ENCODE measurements at places on chromosomes 2 and 18. TPM values are rescaled to one million over a fixed set of nuclear protein-coding genes. Genes with fewer than 3 reads are reported as not detected.

DNA sequence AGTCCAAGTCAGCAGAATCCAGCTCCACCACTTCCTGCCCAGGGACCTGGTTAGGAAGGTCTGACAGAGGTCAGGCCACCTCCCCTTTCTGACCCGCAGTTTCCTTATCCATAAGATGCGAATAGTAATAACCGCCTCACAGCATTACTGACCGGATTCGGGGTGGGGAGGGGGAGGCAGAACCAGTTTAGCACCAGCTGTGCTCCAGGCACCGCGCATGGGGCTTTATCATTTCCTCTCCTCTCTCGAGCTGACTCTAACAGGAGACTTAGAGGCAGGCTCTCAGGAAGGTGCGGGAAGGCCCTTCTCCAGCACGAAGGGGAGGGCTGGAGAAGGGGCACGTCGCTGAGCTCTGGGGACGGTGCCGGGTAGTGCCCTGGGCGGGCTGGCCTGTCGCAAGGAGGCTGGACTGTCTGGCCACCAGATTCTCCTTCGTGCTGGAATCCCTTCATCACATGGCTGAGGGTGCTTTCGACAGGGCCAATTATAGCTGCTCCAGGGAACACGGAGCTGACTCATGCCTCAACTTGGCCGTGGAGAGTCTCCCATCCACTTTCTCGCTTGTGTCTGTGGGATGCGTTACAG, 5.7 kb downstream of the EHD3 start:
- DNase-seq = no peak

- no peak for DNase-seq
Observed at GRCh38 chr2:134670955-134671354, 47.8 kb downstream of the TMEM163 start.

GRCh38 chr18:13989199-13989598, 73.9 kb upstream of the MC2R start:
- DNase-seq = no peak

GRCh38 chr2:287471-287885, 413 bp downstream of the ALKAL2 start:
- no peak for DNase-seq

- no peak for DNase-seq
Observed at GRCh38 chr2:227848146-227848545, 23.3 kb upstream of the DAW1 start.

- DNase-seq = no peak
Observed at GRCh38 chr18:27632706-27633105, 447.6 kb upstream of the CHST9 start.

DNA sequence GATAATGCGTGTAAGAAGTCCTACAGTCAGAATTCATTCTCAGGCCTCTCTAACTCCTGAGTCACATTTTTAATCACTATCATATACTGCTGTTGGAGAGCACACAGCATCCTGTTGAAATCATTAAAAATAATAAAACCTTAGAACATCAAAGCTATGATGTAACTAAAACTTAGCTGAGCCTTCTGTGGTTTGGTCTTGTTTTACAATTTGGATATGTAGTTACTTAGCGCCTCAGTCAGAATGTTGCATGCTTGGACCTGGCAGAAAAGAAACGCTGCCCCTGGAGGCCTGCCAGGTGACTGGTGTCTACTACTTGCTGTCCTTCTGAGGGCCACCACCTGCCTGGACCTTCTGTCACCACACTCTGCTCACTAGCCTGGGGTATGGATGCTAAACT, 261.1 kb upstream of the RASGRP3 start:
- no peak for DNase-seq

- DNase-seq = no peak
Observed at GRCh38 chr2:205482399-205483081, 199.8 kb upstream of the NRP2 start.

GRCh38 chr2:128512379-128513115, 193.9 kb upstream of the HS6ST1 start:
- DNase-seq = no peak

GRCh38 chr2:201777043-201777442, 3.7 kb downstream of the ALS2 start:
- no peak for DNase-seq

DNA sequence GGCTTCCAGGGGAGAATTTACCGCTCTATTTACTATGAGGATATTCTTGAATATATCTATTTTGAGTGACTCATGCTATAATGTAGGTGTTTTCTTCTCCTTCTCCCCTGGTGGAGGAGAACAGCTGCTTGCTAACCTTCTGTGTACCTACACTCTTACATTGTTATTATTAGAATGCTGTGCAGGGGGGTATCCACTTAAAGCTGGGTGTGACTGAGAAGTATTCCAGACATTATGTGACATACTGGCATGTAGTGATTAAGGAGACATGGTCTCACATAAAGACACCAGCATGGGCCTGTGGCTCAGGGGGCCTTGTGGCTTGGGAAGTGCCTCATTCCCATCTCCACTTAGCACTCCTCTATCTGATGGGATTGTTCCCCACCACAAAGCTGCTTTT, 287.9 kb downstream of the PTPRM start:
- DNase-seq = no peak

DNA sequence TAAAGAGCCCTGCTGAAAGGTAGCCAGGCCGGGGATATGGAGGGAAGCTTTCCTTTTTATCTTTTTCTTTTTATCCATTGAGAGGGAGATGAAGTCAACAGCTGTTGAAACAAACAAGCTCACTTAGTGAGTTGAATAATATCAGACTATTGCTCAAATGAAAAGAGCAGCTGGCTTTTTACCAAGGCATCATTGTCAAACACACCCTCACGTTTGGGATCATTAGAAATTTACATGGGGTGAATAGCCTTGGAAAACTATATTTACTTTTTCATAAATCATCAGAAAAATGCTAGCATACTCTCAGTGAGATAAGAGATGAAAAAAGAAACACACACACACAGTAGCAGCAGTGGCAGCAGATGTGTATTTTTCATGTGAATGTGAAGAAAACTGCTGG, 71.5 kb upstream of the HNMT start:
- no peak for DNase-seq

GRCh38 chr2:159219394-159219998, 67.0 kb downstream of the WDSUB1 start:
- no peak for DNase-seq

DNA sequence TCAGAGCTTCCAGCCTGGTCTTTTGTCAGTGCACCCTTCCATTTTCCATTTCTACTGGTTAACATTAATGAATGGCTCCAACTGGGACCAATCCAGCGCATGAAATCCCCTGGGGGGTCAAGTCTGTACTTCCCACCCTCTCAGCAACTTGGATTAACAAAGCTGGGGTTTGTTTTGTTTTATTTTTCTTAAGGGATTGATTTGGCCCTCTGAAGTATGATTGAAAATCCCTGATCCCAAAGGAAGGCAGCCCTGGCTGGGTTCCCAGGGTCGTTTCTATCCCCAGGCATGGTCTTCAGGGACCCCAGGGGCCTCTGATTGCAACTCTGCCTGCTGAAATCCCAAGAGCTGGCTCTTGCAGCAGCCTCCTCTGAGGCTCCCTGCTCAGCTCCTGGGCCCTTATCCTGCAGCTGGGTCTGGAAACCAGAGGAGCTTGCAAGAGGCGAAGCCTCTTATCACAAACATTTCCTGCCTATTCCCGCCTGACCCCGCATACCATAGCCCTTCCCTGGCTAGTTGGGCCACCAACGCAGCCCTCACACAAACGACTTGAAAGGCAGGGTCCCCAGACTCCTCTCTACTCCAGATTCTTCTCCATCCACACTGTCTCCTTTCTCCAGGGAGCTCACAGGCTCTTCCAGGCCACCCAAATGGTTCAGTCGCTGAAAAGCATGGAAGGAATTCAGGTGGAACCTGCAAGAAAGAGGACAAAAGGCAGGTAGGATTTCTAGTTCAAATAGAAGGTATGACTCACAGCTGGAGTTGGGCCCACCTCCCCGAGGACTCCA, 109.7 kb upstream of the PKDCC start:
- no peak for DNase-seq

The HOXD12 gene
- not detected for total RNA-seq
